ENCODE measurements at places on chromosomes 2 and 18. TPM values are rescaled to one million over a fixed set of nuclear protein-coding genes. Genes with fewer than 3 reads are reported as not detected.

GRCh38 chr2:237955640-237956401, 11.0 kb upstream of the UBE2F start:
- no peak for DNase-seq

DNA sequence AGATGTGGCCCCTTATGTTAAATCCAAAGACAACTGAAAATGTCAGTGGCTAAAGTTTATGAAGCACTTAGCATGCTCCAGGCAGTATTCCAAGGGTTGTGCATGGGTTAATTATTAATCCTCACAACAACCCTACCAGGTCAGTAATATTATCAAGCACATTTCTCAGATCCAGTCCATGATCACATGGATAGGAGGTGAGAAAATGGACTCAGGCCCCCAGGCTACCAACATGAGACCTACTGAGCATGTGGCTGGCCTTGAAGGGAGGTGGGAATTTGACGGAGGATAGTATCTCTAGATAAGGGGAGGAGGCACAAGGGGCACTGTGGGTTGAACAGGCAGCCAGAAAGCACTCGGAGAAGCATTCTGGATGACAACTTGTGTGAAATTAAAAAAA, 412.0 kb downstream of the MEIS1 start:
- DNase-seq = no peak

The B3GNT7 gene
- 0.60 TPM for total RNA-seq

The DYNAP gene
- total RNA-seq = not detected

The LHCGR gene
- total RNA-seq = not detected

DNA sequence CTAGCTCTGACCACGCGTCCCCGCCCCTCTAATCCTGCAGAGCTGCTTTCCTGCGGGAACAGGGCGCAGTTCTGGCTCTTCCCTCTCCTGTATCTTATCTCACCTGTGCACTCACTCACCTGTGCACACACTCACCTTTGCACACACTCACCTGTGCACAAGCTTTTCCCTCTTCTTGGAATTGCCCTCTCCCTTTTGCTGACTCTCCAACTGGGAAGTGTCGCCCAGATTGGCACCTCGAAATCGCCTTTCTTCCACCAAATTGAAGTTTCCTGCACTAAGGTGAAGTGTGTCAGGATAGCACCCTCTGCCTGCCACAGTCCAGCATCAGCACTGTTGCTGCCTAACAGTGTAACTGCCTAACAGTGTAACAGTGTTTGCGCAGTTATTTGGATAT, 566 bp upstream of the CMPK2 start:
- DNase-seq = peak; percentile 48

GRCh38 chr2:121076885-121077549, 208.0 kb downstream of the TFCP2L1 start:
- DNase-seq = peak; percentile 53

DNA sequence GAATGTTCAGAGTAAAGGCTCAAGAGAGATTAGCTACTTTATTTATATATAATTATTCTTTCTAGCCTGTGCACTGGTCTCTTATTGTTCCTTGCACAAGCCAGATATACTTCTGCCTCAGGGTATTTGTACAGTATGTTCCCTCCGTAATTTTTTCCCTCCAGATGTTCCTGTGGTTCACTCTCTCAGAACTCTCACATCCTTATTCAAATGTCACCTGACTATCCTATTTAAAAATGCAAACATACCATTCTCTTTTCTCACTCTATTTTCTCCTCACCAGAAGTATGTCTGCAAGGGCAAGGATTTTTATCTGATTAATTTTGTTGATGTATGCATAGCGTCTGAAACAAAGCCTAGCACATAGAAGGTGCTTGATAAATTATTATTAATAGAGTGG, 64.0 kb upstream of the CERS6 start:
- no peak for DNase-seq

DNA sequence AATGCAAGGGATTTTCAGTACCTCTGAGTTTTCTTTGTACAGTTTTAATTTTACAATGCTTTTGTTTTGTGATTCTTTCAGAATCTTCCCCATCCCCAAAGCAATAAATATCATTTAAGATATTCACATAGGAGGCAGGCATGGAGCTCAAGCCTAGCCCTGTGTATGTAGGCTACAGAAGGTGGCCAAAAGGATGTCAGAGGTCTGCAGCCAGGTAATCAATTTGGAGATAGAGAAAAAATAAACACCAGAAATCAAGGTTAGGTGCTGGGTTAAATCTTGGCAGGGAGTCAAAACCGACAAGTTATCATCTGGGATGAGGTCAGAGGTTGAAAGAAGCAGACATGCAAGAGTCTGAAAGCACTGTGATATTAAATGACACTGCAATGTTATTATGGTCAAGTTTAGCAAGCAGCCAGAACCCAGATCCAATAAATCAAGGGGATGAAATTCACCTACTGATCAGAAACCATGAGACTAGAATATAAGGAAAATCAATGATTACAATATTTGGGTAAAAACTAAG, 45.1 kb upstream of the LRP1B start:
- DNase-seq = no peak

The TXNDC9 gene
- 151 TPM for total RNA-seq

DNA sequence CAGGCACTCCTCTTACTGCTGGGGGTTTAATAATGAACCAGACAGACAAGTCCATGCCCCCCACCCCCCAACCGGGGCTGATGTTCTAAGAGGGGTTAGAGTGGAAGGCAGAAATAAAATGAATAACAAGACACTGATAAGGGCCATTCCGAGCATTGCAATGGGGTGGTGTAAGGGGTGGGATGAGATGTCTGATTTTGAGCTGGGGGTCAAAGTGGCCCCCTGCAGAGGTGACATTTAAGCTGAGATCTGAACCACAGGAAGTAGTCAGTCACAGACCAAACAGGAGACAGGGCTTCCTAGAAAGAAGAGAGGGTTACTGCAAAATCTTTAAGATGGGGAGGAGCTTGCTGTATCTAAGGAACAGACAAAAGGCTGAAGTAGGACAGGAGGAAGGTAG, 180.6 kb upstream of the SH3BP4 start:
- DNase-seq = no peak

The SNRNP200 gene
- 49.3 TPM for total RNA-seq

DNA sequence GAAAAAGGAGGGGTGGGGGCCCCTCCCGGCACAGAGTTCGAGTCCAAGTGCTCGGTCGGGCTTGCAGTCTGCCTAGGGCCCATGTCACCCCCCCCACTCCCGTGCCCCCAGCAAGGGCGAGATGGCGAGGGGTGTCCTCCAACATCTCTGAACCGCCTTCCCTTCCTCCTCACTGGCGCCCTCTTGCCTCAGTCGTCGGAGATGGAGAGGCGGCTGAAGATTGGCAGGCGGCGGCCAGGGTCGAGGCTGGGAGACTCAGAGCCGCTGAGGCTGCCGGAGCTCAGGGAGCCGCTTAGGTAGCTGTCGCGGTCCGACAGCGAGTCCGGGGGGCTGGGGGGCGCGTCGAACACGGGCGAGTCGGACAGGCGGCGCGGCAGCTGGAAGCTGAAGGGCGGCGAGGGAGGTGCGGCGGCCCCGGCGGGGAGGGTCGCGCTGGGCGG, 2.3 kb downstream of the ZFP36L2 start:
- DNase-seq = peak; percentile 73

DNA sequence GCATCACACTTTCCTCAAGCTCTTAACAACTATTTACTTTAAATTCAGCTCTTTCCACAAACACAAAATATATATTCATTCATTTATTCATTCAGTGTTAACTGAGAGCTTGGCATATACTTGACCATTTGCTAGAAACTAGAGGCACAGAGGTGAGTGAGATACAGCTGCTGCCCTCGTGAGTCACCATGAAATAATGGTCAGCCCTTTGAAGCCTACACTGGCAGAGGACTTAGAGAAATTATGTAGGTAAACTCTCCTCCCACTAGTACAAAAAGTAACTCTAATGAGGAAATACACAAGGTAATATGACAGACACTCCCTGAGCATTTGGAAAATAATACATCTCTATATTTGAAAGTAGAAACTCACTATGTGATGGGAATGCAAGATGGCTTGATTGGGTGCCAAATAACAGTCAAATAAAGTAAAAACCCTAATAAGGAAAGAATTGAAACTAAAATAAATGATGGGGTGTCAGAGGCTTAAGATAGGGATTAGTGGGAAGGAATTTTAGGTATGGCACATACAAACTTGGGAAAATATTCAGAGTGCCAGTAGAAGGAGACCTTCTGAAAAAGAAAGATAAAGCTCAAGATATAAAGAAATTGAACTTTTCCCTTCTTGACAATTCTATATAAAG, 61.1 kb downstream of the ANTXR1 start:
- peak; percentile 70 for DNase-seq

The MYO3B gene
- total RNA-seq = not detected

The ASB18 gene
- total RNA-seq = not detected

DNA sequence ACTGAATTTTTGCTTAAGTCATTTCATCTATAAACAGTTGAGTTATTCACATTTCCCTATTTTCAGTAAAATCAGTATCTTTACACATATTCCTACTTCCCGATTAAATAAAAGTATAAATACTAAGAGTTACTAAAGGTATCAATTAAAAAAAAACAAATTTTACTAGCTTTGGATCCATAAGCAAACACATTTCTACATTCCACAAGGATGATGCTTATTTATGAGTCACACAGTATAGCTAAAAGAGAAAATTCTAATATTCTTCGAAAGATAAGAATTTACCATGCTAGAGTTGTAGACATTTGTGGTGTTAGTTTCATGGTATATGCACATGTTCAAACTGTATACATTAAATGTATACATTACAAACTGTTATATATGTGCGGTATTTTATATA, 23.7 kb downstream of the PGAP1 start:
- DNase-seq = no peak

GRCh38 chr2:162063899-162064298, 10.1 kb downstream of the DPP4 start:
- no peak for DNase-seq

GRCh38 chr2:224104668-224105386, 65.7 kb upstream of the SERPINE2 start:
- DNase-seq = peak; percentile 54

DNA sequence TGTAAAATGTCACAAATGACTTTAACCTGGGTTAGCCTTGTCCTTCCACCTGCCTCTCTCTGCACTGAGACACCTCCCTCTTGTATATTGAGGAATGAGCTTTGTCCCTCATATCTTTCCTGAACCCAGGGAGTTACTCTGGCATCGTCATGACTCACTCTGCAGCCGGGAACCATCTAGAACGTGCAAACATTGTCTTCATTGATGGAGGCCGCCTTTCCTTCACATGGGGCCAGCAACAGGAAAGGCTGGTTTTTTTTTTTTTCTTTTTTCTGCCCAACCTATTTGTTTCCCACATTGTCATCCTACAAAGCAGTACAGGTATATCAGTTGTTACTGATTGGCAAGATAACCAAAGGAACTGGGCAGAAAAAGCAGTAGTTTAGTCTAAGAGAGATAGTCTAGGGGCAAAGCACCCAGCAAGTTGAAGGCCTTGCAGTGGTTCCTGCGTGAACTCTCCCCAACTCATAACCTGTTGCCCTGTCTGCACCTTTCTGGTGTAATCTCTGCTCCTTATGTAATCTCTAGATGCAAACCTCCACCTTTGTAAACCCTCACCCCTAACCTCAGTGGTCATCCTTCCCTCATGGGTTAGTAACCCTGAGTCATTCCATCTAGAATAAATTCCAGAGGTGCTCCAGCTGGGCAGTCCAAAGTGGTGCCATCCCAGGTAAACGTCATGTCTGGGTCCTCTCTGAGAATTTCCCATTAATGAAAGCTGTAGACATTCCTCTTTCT, 38.3 kb downstream of the SLC40A1 start:
- peak; percentile 3 for DNase-seq

DNA sequence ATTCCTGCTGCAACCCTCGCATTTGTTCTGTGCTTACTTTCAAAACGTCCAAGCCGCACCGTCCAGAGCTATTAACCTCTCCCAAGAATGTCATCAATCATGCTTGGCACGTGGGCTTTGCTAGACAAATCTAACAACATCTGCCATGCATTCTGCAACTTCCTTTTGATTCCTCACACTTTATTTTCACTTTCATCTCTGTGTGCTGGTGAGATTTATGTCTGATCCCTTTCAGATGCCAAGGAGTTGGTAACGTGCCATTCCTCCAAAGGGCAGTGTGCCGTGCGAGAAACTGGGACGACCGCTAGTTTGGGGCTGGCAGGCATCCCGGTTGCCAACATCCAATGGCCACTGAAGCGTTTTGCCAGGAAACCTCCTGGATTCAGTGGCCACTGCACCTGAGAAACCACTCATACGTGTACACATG, 230.0 kb upstream of the PARD3B start:
- peak; percentile 64 for DNase-seq

- peak; percentile 9 for DNase-seq
These were observed 264.8 kb downstream of the ANAPC1 start for GRCh38 chr2:111618978-111619902.

- no peak for DNase-seq
These were observed 9.4 kb downstream of the CHST10 start for GRCh38 chr2:100408104-100408503.

The FSIP2 gene
- 0.78 TPM for total RNA-seq

DNA sequence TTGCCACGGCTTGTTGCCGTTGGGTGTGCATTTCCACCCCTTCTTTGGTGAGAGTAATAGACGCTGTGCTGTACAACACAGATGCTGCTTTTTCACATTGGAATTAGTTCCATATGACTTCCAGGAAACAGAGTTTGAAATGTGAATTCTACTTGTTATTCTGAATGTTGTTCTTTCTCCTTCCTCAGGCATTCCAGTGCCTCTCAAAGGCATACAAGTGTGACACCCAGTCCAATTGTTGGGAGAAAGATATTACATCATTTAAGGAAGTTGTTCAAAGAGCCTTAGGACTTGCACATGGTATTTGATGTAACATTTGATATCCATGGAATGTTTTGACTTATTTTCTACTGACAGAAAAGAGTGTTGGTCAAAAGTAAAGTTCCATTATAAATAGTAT, 134.4 kb upstream of the LTBP1 start:
- DNase-seq = no peak

DNA sequence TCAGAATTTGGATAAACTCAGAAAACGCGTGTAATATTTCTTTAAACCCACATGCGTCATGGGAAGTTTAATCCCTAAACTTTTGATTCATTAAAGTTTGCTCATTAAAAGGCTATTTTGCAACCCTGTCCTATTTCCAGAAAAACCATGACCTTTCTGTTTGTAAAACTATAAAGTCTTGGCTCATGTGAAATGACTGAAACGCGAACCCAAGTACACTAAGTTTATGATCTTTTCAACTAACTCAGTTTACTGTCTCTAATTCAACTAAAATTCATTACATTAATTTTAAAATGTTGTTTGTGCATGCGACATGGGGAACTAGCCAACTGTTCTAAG, 3.9 kb upstream of the RPL31 start:
- no peak for DNase-seq

DNA sequence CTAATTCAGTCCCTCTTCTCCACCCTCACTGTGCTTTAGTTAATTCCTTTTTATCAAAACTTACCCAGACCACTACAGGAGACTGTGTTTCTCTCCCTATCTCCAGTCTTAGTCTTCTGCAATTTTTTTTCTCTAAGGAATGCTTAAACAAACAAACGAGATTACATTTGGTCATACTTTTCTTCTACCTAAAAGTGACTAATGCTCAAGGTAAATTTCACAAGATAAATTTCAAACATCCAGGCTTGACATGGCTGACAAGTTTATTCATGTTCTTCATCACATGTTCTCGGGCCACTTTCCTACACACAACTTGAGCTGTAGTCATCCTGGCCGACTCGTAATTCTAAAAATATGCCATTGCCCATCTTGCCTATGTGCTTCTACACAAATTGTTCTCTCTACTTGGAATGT, 23.2 kb upstream of the ACSL3 start:
- DNase-seq = no peak

All from RPMI7951 (cell line).